Activated naive CD4-positive, alpha-beta T cell treated with anti-CD3 and anti-CD28 coated beads for 36 hours (primary cell): ENCODE measurements at places on chromosomes 1 and 21.

- no peak for DNase-seq
Measured at GRCh38 chr1:111911776-111912515, 77.5 kb downstream of the KCND3 start.

GRCh38 chr21:42970946-42971653 is 3.3 kb upstream of the PKNOX1 start:
- no peak for DNase-seq

- DNase-seq, result no peak
Measured at GRCh38 chr1:206772243-206772937, at the start of gene IL10. IL10 (minus strand) TSS chr1:206772494; CDS start chr1:206772435, 59 bp downstream.

DNA sequence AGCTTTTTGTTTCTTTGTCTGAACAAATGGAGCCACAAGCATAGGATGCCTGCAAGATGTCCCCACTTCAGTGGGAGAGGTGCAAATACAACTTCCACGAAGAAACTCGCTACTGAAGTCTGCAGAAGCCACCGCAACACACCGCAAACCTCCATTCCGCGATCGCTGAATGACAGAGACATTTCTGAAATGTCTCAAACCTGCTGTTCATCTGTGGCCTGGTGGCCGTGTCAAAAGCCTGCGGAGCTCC is 1.0 kb downstream of the TP53BP2 start:
- peak; percentile 84 for DNase-seq

DNA sequence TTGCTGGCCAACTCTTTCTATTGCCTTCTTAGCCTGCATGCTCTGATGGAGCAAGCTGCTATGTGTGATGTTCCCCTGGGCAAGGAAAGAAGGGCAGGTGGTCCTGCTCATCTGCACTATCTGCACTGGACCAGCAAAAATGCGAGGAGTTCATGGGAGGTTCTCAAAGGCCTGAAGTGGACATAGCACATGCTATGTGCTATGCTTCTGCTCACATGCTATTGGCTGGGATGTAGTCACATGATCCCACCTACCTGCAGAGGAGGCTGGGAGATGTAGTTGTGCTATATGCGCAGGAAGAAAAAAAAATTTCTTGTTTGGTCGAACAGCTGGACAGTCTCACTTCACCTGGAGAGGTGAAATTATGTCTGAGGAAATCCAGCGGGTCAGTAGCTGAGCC is 587.7 kb downstream of the MATN1 start:
- no peak for DNase-seq
